ENCODE measurements at places on chromosomes 13 and 19.

DNA sequence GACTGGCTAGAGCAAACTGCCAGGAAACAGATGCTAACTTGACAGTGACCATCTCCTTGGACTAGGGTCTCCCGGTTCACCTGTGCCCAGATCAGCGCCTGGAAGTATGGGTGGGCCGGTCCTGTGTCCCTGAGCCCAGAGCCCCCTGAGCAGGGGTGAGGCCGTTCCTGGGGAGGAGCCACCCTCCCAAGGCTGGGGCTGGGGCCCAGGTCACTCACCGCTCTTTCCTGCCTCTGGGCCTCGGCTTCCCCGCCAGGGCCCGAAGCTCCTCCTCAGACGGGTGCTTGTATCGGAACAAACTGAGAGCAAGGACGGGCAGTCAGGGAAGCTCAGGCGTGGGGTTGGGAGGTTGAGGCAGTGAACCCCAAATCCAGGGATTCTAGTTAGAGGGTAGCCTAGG lies 5.4 kb downstream of the TMEM161A start:
- DNase-seq = no peak

DNA sequence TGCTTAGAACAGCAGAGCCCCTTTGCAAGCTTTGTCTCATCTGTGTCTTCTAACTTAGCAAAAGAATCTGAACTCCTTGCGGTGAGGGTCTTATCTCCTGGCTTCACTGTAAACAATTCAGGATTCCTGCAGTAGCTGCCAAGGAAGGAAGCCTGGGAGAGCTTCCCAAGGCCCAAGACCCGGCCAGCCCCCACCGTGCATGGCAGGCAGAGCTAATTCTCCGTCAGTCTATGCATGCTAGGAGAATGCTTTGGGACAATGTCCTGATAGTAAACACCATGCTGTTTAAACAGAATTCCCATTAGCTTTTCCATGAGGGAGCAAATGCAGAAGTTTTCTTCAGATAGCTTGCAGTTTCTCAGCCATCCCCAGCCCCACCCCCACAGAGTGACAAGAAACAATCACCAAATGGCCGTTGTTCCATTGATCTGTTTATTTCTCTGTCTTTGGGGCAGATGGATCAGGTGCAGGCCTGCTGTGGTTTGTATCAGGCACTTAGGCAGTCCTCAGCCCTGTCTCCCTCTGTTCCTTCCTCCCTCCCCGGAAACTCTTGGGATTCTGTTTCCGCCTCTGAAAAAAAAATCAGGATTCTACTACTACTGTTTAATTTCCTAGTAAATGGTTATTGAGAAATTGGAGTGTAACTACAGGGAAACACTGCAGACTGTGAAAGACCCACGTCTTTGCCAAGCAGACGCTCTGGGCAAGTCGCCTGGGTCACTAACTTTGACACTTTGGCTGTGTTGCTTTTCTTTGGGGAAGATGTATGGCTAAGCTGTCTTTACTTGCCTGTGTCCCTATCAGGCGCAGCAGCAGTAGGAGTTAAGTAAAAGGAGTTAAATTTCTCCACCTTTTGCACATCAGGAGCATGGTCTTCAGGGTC lies 40.7 kb upstream of the SPATA13 start:
- DNase-seq = no peak

DNA sequence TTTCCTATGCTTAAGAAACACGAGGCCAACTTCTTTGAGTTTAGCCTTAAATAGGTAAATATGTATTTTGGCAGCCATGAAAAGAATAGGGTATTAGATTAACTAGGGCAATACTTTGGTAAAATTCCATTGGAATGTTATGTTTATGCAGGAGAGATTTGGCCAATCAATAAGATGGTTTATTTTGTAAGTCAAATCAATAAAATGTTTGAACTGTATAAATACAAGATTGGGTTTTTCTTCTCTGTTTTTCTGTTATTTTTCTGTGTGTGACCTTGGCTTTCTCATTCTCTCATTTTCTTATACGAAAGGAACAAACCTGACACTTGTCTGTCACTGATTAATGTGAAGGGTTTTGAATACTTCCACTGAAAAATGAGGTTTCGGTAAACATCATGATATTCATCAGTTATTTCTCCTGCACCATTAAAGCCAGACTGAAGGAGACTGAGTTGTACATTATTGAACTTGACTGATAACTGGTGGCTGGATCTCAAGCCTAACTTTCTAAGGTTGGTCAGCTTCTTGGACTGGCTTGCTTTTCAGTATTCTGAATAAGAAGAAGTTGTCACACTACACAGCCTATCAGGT lies 8.6 kb downstream of the FRY start:
- DNase-seq = no peak

DNA sequence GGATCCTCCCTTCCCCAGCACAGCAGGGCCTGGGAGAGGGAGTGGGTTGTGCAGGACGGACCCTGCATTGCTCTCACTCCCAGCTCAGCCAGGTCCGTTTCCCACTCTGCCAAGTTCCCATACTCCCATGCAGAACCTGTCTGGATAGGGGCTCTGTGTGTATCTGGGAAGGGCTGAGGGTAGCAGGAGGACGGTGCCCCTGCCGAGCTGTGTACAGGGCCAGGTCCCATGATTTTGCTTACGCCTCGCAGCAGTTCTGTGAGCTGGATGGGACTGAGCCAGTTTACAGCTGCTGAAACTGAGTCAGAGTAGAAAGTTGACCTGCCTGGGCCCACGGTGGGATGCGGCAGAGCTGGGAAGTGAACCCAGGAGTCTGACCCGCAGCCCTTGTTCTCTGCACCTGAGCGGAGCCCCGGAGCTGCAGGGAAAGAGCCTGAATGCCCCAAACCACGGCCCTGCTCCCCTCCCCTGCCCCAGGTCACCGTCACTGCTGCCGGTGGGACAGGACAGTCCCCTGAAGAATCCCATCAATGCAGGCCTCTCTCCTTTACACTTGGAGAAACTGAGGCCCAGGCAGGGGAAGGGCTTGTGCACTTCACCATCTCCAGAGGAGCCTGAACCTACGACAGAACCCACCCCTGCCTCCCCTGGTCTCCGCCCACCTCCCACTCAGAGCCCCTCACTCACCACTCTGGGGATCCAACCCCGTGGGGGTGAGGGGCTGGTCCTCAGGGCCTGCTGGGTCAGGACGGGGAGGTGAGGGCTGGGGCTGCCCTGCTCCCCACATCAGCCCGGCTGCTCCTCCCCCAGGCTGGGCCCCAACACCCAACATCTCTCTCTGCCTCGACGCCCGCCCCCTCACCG lies 3.5 kb downstream of the LILRB5 start:
- DNase-seq = no peak

DNA sequence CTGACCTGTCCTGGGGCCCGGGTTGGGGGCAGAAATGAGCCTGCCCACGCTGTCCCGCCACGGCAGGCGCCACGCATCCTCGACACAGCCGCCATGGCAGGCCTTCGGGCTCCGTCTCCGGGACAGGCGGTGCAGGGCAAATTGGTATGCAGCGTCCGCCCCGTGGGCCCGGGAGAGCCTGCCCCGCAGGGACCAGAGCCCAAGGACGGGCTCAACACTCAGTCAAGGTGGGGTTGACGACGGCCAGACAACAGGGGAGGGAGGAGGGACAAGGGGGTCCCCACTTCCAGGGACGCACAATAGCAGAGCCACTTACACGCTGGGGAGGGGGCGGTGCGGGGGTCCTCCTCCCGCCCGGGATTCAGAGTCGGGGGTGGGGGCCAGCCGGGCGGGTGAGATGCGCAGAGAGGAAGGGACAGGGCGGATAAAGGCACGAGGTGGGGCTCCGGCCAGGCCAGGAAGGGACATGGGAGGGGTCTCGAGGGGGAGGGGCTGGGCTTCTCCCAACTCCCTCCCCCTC lies 1.2 kb downstream of the CTXN1 start:
- no peak for DNase-seq

DNA sequence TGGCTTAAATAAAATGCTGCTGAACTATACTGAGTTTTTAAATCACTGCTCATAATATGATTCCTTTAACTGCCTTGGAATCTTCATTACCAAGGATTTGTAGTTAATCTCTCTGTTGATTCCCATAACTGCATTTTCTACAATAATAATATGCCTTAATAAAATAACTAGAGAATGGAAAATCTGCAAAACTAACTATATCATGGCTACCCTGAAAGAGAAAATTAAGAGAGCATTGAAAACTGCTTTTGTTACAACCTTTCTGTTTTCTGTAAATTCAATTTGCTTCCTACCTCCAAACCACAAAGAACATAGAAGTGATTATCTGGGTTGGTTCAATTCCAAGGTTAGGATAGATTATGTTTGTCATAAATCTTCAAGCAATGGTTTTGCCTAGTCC lies 202.8 kb upstream of the ATXN8OS start:
- DNase-seq = no peak

DNA sequence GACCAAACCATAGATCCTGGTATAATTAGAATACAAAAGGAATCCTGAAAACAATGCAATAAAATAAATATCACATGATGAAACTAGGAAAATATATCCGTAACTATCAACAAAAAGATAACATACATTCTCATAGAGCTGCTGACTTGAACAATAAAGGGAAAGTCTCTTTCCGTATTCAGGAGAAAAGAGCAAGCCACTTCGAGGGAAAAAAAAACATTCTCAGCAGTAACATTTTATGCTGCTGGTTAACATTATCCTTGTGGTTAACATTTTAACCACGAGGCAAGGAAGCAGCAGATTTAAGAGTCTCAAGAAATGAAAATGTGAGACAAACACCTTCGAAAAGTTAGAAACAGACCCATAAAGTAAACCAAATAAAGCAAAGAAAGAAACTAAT lies 25.8 kb downstream of the NALCN start:
- DNase-seq = peak; percentile 54

DNA sequence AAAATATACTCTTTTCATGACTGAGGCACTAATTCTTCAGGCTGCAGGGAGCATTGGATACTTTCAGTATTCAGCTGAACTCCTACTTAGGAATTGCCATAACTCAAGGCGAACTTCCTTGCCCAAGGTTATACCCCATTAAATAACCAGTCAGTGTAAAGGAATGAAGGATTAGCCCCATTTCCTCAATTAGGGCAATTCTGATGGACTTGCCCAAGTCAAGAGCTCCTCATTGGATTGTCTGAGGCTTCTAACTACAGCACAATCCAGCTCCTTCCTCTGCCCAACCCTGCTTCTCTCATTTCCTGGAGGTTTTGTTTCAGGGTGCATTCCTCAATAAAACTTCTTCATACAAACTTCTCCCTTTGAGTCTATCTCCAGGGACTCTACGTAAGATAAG lies 329.2 kb downstream of the LIG4 start:
- no peak for DNase-seq

DNA sequence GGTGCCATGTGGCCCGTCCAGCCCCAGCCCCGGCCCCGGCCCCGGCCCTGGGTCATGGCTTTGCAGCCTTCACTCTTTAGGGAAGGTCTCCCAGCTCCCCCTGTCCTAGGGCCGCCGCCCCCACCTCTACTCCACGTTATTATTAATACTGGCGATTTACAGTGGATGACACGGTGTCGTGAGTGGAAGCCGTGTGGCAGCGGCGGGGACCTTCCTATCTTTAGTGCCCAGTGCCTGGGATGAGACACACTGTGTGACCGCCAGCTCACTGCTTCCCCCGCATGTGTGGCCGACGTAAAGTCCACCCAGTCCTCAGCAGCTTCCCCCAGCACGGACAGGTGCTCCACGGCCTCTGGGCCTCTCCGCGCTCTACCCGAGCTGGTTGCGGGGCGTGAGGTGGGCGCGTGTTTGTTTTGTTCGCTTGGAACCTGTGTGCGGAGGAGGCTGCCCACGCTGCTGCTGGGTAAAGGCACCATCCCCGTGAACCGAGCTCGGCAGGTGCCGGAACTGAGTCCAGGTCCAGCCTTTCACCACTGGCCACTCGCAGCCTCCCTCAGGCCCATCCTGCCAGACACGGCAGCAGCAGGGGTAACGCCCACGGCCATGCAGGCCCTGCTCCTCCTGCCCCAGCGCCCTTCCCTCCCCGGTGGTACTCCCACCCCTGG lies 70.9 kb upstream of the MCF2L start:
- no peak for DNase-seq

DNA sequence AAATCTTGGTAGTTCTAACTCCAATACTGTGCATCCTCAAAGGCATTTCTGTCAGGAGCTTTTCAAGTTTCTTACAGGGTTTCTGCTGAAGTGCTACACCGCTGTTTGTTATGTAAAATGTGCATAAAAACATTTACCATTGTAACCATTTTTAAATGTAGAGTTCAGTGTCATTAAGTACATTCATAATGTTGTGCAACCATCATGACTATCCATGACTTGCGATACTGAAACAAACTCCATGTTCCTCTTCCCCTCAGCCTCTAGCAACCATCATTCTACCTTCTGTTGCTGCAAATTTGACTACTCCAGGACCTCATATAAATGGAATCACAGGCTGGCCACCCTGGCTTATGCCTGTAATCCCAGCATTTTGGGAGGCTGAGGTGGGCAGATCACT lies 14.4 kb upstream of the SLC25A42 start:
- DNase-seq = peak; percentile 46

DNA sequence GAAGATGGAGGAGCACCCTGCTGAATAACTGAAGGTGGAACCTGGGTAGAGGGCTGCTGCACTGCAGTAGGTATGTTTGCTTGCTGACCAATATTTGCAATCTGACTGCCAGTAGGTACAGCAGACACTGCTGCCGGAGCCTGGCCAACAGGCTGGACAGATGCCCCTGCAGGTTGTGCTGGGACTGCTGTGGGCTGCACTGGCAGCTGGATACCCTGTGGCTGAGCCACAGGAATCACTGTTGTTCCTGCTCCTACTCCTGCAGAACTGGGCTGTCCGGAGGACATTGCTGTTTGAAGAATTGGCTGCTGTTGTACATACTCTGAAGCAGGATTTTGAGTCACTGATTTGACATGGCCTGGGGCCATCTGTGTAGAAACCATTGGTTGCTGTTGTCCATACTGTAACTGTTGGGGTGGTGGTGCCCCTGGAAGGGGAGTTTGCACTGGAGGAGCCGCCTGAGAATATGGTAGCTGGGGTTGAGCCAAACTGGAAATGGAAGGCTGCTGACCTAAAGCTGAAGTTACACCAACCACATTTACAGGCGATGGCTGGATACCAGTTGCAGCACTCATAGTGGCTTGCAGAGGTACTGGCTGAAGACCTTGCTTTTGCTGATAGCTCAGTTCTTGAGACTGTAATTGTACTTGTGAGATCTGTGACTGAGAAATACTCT lies 2.2 kb downstream of the TSC22D1 start:
- DNase-seq = peak; percentile 39

DNA sequence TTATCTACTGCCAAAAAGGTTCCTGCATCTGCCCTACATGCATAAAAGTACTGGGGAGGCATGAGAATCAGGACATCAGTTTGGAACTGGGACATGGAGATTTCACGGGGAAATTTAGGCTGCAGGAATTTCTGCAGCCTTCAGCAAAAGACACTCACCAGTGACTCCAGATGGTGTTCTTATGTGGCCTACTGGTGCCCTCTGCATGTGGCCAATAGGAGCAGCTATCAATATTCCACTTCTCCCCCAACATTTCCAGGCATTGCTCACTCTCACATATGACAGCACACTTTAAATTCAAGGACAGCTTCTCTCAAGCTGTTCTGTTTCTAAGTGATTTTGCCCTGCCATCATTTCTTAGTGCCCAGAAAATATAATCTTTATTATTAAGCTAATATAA lies 570.5 kb upstream of the ARGLU1 start:
- no peak for DNase-seq

GRCh38 chr19:7919610-7920518 lies at the start of gene SNAPC2:
SNAPC2 (plus strand) TSS chr19:7920338; CDS start chr19:7920367, 29 bp downstream.
- peak; percentile 98 for DNase-seq

- DNase-seq = peak; percentile 54
Measured at GRCh38 chr19:47106821-47107201, 6.8 kb downstream of the ZC3H4 start.

Data from foreskin fibroblast (primary cell).